ENCODE measurements at places on chromosomes 3 and 15.

DNA sequence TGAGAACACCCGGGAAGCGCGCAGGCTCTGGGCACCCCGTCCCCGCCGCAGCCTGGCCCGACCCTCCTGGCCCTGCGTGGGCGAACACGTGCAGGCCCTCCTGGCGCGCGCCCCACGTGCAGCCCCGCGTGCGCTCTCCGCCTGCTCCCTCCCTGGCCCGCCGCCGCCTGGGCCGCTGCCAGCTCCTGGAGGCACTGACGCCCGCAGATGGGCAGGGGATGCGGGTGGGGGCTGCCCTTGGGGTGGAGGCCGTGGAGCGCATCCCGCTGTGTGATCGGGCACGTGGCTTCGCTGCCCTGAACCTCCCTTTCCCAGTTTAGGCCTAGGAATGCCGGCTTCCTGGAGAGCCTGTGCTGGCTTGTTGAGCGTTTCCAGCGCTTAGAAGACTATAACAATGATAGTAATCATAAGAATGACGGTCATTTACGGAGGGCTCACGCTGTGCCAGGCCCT lies 104.6 kb upstream of the SLC6A6 start:
- DNase-seq, result no peak

DNA sequence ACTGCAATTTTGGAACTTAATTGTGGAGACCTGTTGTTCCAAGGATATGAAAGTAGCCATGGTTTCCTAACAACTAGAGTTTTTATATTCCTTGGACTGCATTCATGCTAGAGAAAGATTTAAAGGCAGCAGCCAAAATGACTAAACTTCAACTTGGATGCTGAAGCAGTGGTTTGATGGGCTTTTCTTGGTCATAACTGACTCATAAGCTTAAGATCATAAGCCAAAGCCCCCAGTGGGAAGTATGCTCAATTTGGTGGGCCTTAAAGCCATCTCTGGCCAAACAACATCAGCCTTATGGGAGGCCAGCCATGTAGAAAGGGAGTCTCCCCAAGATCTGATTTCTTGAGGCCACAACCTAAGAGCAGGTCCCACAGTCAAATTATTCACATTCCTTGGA lies 80.2 kb downstream of the ZNF280D start:
- DNase-seq, result no peak

GRCh38 chr3:136990826-136991225 lies 33.0 kb downstream of the IL20RB start:
- DNase-seq, result no peak

GRCh38 chr3:29335438-29335837 lies 54.6 kb downstream of the RBMS3 start:
- DNase-seq, result peak; percentile 39

- DNase-seq, result peak; percentile 39
These were observed 107.1 kb upstream of the ICE2 start for GRCh38 chr15:60585743-60586708.

All from NCI-H526 treated with DMSO at 0.1 percent for 48 hours (cell line).